Ureter (tissue), 1 donor: ENCODE measurements at places on chromosomes 4 and X. TPM values are rescaled to one million over a fixed set of nuclear protein-coding genes. Genes with fewer than 3 reads are reported as not detected.

The PPEF2 gene
- total RNA-seq: not detected

The PAGE5 gene
- not detected for total RNA-seq

DNA sequence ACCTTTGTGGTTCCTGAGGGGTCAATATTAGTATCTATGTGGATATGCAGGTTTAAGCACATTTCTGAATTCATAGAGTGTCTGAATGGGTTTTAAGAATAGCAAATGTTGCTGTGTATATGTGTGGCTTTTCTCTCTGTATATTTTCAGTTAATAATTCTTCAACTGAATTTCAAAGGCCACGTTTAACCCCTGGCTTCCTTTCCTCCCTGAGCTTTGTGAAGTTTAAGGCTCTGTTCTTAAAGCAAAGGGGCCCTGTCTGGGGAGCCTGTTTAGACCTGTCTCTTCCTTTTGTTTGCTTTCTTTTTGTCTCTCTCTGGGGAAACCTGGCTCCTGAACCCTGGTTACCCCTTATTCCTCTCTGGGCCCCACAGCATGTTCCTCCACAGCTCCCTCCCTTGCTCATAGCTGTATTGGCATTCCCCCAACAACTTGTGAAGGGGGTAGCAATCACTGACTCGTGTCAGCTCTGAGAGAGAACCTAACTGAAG, 139.1 kb downstream of the COL4A6 start:
- peak; percentile 42 for DNase-seq

- no peak for DNase-seq
Measured at GRCh38 chr4:76744241-76744921, 153.6 kb downstream of the SOWAHB start.

GRCh38 chrX:50161127-50161526, 39.7 kb downstream of the AKAP4 start:
- no peak for DNase-seq

GRCh38 chr4:86496094-86497080, 97.7 kb upstream of the PTPN13 start:
- DNase-seq: peak; percentile 49

GRCh38 chrX:43910012-43910411, 27.8 kb upstream of the MAOB start:
- DNase-seq: no peak

DNA sequence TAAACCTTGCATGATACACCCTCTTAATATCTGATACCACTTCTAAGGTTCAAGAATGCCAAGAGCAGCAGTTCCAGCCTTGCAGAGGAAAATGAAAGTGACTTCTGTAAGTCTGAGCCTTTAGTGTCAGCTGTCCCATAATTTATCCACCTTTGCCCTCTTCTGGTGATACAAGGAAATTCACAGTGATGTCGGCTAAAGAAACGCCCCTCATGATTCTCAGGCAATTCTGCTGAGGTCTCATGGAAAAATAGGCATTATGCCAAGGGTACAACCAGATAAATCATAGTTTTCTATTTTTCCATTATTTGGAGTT, 172.2 kb upstream of the CXCL13 start:
- no peak for DNase-seq

GRCh38 chrX:152819732-152820131, 10.8 kb downstream of the CETN2 start:
- no peak for DNase-seq

GRCh38 chr4:62394766-62395165, 1194.6 kb downstream of the ADGRL3 start:
- no peak for DNase-seq

- no peak for DNase-seq
Measured at GRCh38 chr4:121551881-121552280, 144.9 kb downstream of the ANXA5 start.

- DNase-seq: no peak
Measured at GRCh38 chrX:109843963-109844751, 111.1 kb upstream of the ACSL4 start.

- no peak for DNase-seq
Measured at GRCh38 chrX:14529290-14529989, at the start of gene GLRA2. GLRA2 (plus strand) TSS chrX:14529536; CDS start chrX:14530058, 522 bp downstream.

GRCh38 chr4:103928370-103928769, 208.6 kb upstream of the TACR3 start:
- DNase-seq: no peak

DNA sequence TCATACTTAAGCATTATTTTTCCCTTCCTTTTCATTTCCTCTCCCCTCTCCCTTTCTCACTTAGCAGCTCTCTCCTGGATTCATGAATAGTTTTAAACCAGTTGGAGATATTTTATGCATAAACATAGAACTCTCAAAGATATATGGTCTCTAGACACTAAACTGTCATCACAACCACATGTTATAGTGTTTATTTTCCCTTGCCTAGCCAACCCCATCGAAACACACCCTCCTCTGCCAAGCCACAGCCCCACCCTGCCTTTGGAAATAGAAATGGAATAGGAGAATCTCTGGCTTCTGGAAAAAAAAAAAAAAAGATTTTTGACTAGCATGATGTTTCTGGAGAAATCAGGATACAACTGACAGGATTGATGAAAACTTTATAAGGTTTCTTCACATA, 64.8 kb upstream of the RBPJ start:
- no peak for DNase-seq

- DNase-seq: no peak
Measured at GRCh38 chrX:149490100-149490499, 15.0 kb downstream of the IDS start.
